ENCODE measurements at places on chromosomes 4 and X.

- DNase-seq: no peak
These were observed 161.3 kb downstream of the ATP10D start for GRCh38 chr4:47646372-47646771.

- DNase-seq: peak; percentile 43
These were observed 18.6 kb downstream of the TRIM2 start for GRCh38 chr4:153222707-153223426.

DNA sequence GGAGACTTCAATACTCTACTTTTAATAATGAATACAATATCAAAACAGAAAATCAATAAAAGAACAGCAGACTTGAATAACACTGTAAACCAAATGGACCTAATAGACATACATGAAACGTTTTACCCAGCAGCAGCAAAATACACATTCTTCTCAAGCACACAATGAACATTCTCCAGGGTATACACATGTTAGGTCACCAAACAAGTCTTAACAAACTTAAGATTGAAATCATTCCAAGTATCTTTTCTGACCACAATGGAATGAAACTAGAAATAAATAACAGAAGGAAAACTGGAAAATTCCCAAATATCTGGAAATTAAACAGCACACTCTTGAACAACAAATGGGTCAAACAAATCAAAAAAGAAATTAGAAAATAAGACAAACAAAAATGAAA, 145.0 kb upstream of the CT83 start:
- DNase-seq: no peak

DNA sequence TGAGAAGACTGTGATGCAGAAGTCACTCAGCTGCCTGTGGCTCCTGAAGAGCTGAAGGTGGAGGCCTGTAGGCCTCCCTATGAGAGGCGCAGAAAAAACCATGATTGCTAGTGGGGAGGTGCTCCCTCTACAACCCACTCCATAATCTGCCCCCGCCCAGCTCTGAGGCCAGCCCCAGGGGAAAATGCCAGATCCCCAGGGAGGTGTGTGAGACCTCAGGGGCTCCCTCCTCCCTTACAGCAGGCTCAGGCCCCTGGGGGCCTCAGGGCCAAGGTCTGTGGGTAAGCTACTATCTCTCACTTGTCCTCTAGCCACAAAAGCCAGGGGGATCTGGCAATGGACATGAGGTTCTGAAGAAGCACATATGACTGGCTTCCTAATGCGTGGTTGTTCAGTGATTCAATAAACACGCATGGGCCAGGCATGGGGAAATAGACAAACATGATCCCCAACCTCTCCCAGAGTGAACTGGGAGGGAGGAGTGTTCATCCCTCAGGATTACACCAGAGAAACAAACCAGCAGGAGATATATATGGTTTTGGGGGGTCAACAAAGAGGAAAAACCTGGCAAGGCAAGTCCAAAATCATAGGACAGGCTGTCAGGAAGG, 51.0 kb upstream of the MTM1 start:
- DNase-seq: peak; percentile 30

DNA sequence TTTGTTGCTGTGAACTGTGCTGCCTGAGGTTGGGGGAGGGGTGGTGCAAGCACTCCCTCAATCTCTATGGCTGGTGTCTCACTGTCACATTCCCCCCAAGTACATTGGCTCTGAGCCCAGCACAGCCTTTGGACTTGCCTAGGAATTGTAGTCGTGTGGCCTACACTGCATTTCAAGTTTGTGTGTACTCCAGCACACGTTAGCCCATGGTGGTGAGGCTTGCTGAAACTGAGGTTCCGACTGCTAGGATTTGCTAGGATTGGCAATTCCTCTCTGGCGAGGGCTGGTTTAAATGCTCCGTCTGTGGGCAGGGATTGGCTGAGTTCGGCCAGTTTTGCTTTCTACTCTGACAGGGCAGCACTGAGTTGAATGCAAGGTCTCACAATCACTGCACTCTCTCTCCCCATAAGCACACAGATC, 121.7 kb upstream of the CXXC4 start:
- no peak for DNase-seq

- no peak for DNase-seq
These were observed 204.2 kb upstream of the GPRIN3 start for GRCh38 chr4:89511776-89512175.

GRCh38 chr4:52856801-52857200, 5.3 kb upstream of the RASL11B start:
- no peak for DNase-seq

DNA sequence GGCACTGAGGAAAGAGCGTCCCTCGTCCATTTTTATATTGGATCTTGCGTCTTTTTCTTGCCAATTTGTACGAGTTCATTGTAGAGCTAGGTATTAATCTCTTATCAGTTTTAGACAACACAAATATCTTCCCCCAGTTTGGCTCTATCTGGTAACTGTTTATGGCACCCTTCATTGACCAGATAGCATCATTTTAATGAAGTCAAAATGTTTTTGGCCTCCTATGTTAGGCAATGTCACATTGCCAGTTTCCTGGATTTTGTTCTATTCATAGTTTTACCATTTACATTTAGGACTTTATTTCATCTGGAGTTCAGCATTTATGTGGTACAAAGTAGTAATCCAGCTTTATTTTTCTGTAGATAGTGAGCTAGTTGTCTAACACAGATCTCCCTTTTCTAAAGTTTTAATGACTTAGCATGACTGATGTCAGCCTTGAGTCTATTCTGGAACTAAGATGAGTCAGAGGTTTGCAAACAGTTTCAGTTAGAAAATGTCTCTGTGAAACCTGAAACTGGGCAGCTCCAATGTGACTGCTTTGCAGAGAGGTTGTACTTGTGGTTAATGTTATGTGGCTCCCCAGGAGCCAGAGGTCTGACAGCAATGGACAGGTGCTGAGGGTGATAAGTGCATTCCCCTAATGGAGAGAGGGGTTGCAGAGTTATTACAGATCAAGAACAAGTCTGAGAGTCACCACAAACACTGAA, 5.3 kb upstream of the STBD1 start:
- peak; percentile 59 for DNase-seq

GRCh38 chr4:14196131-14196530, 568.6 kb upstream of the BOD1L1 start:
- DNase-seq: peak; percentile 84

- DNase-seq: no peak
These were observed 86.0 kb upstream of the GIMD1 start for GRCh38 chr4:106454581-106454980.

DNA sequence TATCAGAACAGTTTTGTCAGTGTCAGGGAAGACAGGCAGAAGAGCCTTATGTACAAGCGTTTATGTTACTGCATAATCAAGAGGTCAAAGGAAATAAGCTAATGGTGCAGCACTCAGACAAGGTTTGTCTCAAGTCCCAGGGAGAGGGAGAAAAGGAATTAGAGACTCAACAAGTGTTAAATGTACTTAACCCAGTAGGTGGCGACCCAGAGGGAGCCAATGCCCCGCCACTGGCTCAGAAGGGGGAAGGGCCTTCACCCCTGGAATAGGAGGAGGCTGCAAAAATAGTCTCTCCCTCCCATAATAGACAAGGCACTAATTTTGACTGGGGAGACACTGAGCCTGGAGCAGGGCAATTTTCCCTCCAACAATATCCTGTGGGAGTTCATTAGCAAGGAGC, 14.1 kb upstream of the PAPSS1 start:
- DNase-seq: no peak

- peak; percentile 82 for DNase-seq
These were observed 760.6 kb upstream of the EPHA5 start for GRCh38 chr4:66430856-66431255.

DNA sequence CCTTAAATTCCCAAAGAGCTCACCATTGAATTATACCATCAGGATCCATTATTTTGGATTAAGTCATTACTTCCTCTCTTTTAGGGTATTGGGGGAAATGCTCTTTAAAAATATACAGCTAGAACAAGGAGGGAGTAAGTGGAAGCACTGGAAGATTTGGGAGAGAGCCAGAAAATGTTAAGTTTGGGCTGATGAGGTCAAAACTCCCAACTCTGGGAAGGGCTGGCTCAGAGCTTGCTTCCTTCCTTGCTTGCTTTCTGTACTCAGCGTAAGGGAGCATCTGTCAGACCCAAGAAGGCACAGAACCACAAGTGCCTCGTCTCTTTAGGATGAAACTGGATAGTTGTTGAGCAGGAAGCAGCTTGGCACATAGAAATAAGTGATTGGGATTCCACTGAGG, 138.2 kb downstream of the GUCY2F start:
- DNase-seq: no peak

All from fibroblast of pulmonary artery (primary cell).